ENCODE measurements at places on chromosomes 5 and 9.

DNA sequence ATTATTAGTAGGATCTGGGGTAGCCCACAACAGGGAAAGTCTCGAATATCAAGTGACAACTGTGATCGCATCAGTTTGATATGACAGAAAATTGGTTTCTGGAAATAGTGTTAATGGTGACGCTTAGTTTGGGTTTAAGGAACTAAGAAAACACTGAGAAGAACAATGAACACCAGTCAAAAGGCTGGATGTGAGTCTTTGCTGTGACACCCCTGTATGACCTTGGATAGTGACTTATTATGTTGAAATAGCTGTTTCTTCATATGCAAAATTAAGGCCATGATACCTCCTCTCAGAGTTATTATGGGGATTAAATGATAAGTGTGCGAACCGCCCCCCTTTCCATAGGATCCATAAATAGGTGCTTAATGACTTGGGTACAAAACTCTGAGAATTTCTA lies 926 bp downstream of the DNAJC25 start:
- no peak for DNase-seq

DNA sequence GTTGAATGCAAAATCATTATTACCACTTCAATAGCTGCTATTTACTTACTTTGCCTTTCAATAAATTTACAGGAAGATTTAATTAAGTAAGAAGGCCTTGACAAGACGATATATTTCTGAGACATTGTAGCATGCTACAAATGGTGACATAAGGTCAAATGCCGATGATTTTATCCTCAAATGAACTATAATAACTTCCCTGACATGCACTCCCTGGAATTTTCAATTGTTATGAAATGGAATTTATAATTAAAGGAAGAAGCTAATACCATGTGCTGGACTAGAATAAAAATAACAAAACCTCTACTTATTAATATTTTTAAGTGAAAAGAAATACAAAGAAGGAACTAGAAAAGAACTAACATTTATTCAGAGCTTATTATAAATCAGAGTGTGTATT lies 30.2 kb upstream of the ITGA1 start:
- DNase-seq = no peak

DNA sequence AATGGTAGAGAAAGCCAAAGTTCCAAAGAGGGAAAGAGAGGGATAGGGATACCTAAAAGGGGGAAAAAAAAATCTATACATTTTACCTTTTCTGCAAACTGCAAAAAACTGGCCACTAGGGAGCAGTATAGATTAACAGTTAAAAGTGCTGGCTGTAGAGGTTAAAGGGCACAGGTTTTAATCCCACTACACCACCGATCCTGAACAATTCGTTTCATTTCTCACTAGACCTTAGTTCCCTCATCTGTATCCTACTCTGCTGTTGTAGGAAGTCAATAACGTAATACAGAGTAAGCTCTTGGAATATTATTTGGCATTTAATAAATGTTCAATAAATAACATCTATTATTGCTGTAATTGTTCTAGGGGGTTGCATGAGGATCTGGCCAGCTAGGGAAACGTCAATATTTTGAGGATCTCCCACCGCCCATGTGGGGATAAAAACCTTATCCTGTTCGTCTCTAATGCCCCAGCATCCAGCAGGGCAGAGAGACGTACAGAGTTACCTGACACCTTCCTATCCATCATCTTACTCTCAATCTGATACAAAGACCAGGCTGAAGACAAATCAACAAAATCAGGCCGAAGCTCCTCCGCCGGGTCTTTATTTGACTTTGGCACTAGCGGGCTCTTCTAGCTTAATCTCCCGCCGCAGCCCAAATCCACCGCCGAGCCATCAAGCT lies 757 bp downstream of the CDC26 start:
- no peak for DNase-seq

GRCh38 chr9:20619487-20620200 lies 2.7 kb downstream of the MLLT3 start:
- DNase-seq = no peak

DNA sequence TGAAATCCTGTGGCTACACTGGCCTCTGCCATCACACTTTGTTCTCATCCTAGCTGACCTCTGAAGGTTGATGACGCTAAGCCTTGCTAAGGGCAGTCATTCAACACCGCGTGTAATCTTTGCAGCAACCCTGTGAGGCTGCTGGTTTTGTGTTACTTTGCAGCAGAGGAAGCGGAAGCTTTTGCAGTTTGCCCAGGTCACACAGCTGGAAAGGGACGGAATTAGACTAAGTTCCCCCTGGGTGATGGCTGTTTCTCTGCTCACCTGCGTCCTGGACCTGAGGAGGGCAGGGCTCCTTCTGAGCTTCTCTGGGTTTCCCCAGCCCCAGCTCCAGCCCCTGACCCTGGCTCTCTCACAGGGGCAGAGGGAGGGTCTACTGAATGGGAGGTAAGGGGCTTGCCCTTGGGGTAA lies 7.3 kb upstream of the SLC25A51 start:
- DNase-seq = peak; percentile 34

DNA sequence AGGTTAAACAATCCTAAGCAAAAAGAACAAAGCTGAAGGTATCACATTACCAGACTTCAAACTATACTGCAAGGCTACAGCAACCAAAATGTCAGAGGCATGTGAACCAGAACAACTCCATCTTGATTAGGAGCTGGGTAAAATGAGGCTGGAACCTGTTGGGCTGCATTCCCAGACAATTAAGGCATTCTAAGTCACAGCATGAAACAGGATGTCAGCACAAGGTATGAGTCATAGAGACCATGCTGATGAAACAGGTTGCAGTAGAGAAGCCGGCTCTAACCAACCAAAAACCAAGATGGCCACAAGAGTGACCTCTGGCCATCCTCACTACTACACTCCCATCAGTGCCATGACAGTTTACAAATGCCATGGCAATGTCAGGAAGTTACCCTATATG lies 252.0 kb downstream of the RASEF start:
- no peak for DNase-seq

DNA sequence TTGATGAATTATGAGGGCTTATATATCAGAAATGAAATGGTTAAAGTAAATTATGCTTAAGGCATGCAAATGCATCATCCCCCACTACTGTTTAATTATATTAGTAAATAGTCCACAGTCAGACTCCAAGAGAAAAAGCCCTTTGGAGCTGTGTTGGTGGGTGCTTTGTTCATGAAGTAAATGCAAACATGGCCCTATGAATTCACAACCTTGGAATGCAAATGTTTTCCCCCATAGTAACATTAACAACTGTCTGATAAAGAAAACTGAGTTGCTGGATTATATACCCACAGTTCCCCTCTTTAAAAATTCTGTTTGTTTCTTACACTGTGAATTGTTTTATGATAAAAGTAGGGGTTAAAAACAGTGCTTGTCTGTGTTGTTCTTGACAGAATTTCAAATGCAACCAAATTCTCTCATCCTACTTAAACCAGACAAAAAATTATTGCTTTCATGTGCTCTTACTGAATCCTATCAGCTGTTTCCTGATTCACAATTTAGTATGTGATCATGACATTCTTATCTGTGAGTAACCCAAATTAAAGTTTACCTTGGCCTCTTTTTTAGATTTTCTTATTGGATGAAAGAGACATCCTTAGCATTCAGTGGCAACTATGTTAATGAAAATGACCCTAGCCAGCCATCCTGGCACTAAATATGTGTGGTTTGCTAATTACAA lies 48.5 kb upstream of the SNCAIP start:
- no peak for DNase-seq

DNA sequence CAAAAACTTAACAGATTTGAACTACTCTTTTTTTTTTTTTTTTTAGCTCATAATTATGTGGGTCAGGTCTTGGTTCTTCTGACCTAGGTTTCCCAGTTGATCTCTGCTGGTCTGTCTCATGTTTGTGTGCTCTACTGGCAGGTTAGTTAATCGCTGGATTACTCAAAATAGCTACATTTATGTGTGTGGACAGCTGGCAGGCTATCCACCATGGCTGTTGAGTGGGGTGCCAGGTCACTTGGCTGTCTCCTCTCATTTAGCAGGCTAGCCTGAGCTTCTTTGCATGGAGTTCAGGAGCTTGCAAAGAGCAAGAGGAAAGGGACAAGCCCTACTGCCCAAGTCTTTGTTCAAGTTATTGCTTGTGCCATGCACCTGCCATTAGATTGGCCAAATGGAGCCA lies 9.3 kb downstream of the ADCY2 start:
- no peak for DNase-seq

- DNase-seq = no peak
These were observed 129.9 kb downstream of the BOD1 start for GRCh38 chr5:173486355-173487225.

DNA sequence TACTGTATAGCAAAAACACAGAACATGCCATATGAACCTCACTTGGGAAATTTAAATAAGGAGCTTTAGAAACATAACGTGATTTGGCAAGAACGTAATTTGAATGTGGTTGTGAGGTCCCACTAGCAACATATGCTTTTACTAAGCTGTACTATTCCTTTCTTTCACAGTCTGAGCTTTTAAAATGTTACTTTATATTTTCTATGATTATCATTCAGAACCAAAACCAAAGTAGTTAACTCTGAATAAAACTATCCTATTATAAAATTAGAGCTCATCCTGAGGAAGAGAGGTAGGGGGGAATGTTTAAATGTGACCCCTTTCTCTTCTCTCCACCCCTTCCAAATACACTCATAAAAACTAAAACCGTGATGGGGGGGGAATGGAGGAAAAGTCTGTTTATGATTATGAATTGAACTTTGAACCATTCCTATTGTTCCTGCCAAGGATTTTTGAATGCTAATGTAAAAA lies 435.7 kb downstream of the NFIB start:
- DNase-seq = no peak

- DNase-seq = no peak
These were observed 285.7 kb downstream of the CHSY3 start for GRCh38 chr5:130189961-130190360.

- no peak for DNase-seq
These were observed 41.2 kb downstream of the SLC6A3 start for GRCh38 chr5:1404062-1404461.

- no peak for DNase-seq
These were observed 31.0 kb upstream of the GLRX start for GRCh38 chr5:95853490-95853889.

GRCh38 chr9:5610491-5610890 lies 18.4 kb upstream of the RIC1 start:
- no peak for DNase-seq

DNA sequence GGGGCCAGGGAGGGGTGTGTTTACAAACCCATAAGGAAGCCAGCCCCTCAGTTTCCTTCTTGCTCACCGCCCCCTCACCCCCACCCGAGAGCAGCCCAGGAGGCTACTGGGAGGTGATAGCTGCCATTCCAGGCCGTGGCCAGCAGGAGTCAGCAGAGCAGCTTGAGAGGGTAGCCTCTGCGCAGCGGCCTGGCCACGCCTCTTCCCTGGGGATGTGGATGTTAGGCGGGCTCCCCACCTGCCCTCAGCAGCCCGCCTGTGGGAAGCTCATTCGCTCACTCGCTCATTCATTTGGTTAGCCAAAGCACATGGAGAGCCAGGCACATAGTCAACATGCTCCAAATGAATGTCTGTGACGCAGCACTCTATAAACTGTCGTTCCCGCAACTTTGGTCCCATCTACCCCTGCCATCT lies 6.1 kb upstream of the DPM2 start:
- peak; percentile 91 for DNase-seq

GRCh38 chr5:42858031-42858643 lies 46.4 kb upstream of the SELENOP start:
- DNase-seq = no peak

- peak; percentile 68 for DNase-seq
These were observed 21.1 kb downstream of the TRAF1 start for GRCh38 chr9:120905315-120906164.

- DNase-seq = no peak
These were observed 1709.6 kb upstream of the WWC1 start for GRCh38 chr5:166581826-166582225.

- DNase-seq = no peak
These were observed 146.9 kb upstream of the GNA14 start for GRCh38 chr9:77794985-77795384.
